ENCODE measurements at places on chromosomes 4 and X. TPM values are rescaled to one million over a fixed set of nuclear protein-coding genes. Genes with fewer than 3 reads are reported as not detected.
A peak's percentile ranks its signal among the peaks of the same experiment; 100 is the strongest.

The SCML1 gene
- total RNA-seq = 19.6 TPM

The FGA gene
- not detected for total RNA-seq

The GPR50 gene
- not detected for total RNA-seq

The PPARGC1A gene
- 1.6 TPM for total RNA-seq

The NAA10 gene
- 213 TPM for total RNA-seq

The MAB21L2 gene
- total RNA-seq = not detected

The ARX gene
- total RNA-seq = 0.03 TPM

The SPANXN2 gene
- total RNA-seq = not detected

The DIPK2B gene
- total RNA-seq = 0.10 TPM

The IL2RG gene
- not detected for total RNA-seq

The FAM149A gene
- 1.5 TPM for total RNA-seq

The TRO gene
- total RNA-seq = 7.4 TPM

The SUPT20HL1 gene
- total RNA-seq = not detected

- no peak for DNase-seq
Measured at GRCh38 chr4:152434011-152434410, 101.9 kb downstream of the FBXW7 start.

- no peak for DNase-seq
Measured at GRCh38 chrX:143296521-143296920, 220.8 kb downstream of the SPANXN3 start.

DNA sequence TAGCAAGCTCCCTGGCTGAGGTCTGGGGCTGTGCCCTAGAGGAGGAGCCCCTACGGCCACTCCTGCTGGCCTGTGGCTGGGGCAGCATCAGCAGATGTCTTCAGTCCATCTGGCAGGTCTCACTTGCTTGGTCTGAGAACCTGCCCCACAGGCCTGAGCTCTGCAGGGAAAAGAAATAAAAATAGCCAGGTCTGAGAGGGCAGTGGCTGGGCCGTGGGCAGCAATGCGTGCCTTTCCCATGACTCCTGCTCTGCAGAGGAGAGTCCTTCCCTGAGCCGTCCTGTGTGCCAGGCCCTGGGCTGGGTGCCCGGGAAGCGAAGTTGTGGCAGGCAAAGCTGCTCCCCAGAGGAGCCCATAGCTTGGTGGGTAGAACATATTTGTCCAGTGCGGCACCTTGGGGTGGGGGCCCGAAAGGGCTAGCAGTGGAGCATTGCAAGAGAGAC, 11.3 kb upstream of the KIAA0232 start:
- DNase-seq = peak; percentile 59

GRCh38 chr4:101274888-101275752, 72.2 kb downstream of the PPP3CA start:
- no peak for DNase-seq

DNA sequence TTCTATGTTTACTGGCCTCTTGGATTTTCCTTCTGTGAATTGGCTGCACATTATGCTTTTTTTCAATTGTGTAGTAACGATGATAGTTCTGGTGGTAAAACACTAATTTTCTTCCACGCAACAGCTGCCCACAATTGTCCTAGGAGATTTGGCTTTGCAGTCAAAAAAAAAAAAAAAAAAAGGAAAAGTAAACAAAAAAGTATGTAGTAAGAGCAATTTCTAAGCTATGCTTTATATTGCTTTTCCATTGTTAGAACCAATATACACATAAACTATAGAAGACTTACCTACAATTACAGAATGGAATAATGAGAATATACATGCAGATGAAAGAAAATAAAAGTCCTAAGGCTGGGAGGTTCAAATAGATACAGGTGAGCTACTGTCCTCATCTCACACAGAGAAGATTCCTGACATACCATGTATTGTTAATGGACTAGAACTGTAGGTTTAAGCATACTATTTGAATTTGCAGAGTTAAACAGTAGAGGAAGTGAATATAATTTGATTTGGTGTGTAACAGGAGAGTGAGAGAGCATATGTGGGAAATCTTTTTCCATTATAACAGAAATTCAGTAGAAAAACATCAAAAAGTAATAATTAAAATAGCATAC, 976.2 kb downstream of the RAB28 start:
- DNase-seq = no peak

DNA sequence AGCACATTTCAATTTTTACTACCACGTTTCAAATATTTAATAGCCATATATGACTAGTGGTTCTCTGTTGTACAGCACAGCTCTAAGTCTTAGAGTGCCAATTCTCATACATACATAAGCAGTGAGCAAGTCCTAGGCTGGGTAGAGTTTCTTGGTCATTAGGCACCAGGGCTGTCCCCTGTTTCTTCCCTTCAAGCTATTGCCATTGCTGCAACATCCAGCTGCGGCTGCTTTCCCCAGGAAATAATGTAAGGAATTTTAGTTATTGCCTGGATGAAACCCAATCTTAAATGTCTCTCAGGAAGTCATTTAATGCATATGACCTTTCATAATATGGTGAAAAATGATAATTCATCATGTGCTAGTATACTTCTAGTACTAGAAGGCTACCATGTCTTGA, 74.1 kb upstream of the PPP3CA start:
- no peak for DNase-seq

- DNase-seq = no peak
Measured at GRCh38 chr4:20638825-20639224, 61.4 kb upstream of the PACRGL start.

DNA sequence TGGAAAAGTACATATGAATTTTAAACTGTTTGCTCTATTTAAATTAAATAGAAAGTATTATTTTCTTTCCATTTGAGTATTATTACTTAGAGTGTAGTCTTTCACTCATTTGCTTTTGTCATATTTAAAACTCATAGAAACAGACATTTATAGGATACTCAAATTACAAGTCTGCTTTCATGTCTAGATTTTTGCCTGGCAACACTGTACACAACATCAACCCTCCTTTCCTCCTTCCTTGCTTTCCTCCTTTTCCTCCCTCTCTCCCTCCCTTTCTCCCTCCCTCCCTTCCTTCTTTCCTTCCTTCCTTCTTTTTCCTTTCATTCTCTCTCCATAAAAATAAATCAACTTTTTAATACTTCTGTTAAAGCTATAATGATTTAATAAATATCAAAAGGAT, 2361.2 kb downstream of the ARAP2 start:
- no peak for DNase-seq

DNA sequence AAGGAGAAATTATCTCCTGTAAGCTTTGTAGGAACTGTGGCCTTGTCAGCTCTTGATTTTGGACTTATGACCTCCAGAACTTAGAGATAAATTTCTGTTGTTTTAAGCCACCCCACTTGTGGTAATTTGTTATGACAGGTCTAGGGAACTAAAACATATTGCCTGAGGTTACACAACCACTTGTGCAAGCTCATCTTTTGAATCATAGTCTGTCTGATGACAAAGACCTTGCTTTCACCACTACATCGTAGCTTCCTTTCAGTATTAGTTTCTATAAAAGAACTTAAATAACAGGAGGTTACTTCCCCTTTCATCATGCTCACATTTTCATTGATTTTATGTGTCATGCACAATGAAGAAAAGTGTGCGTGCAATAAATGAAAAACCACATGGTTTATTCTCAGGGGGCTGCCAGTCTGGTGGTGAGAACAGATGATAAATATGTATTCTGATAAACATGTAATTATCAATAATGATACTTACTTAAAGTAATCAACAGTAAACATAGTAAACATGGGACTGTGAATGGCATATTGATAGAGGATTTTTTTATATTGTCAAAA, 690.0 kb upstream of the HS3ST1 start:
- DNase-seq = peak; percentile 32

Data from HT1080 (cell line).